ENCODE measurements at places on chromosomes 4 and X.

- DNase-seq, result no peak
Measured at GRCh38 chr4:99518601-99519295, 7.9 kb downstream of the C4orf17 start.

- no peak for DNase-seq
Measured at GRCh38 chr4:184214931-184215330, 2.7 kb downstream of the ENPP6 start.

DNA sequence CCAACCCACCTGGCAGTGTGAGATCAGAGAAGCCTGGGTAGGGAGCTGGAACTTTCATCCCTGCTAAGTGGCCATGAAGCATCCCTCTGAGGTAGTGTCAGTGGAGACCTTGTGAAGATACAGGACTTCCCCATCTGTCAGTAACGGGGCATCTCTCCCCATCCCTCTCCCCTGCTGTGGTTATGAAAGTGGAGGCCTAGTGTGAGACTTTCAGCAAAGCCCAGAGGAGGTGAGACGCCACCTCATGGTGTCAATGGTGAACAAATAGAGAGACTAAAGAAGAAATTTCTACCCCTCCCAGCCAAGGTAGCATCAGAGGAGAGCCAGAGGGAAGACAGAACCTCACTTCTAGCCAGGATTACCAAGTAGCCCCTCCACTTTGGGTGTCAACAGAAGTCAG is 150.2 kb downstream of the VEGFC start:
- no peak for DNase-seq

- no peak for DNase-seq
Measured at GRCh38 chr4:37455301-37456131, 211.0 kb downstream of the NWD2 start.

DNA sequence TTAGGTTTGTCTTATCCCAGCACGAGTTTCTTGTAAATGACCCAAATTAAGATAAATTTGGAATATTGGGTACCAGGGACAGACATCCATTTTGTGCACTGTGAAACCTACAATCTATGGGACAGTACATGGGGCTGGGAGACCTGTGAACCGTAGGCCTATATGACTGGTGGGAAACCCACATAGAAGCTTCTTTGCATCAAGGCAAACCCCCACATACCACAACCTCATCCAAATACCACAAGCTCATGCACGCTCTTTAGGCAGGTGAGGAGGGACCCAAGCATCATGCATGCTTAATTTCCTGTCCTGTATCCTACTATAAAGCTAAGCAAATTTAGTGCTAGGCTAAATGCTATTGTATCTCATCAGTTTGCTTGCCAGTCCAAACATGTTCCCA is 47.8 kb downstream of the NIPAL1 start:
- DNase-seq, result no peak

GRCh38 chr4:47359891-47360290 is 103.6 kb downstream of the COMMD8 start:
- no peak for DNase-seq

DNA sequence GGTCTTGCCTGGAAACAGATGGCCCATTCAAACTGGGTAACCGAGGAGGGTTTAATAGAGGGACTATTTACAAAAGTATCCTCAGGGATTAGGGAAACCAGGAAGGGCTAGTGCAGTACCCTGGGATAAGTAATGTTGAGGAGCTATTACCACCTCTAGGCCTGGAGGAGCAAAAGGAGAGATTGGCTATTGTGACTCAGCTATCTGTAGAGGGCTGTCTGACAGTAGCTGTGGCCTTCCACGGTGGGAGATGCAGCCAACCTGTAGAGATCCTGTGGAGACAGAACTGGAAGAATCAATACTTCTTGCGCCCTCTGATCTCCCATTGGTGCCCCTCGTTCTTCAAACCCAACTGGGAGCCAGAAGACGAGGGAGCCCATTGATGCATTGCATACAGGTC is 34.1 kb upstream of the RPS6KA3 start:
- no peak for DNase-seq

- DNase-seq, result no peak
Measured at GRCh38 chr4:152991398-152991797, 55.3 kb downstream of the FHDC1 start.

Measured in CD4-positive, alpha-beta T cell treated with Interleukin-10 for 1 hour (primary cell).